Activated B cell treated with CpG ODN at 0.5 μM for 24 hours (primary cell): ENCODE measurements at places on chromosomes 4 and X.

- DNase-seq: no peak
Observed at GRCh38 chr4:25101836-25102235, 58.4 kb downstream of the SEPSECS start.

DNA sequence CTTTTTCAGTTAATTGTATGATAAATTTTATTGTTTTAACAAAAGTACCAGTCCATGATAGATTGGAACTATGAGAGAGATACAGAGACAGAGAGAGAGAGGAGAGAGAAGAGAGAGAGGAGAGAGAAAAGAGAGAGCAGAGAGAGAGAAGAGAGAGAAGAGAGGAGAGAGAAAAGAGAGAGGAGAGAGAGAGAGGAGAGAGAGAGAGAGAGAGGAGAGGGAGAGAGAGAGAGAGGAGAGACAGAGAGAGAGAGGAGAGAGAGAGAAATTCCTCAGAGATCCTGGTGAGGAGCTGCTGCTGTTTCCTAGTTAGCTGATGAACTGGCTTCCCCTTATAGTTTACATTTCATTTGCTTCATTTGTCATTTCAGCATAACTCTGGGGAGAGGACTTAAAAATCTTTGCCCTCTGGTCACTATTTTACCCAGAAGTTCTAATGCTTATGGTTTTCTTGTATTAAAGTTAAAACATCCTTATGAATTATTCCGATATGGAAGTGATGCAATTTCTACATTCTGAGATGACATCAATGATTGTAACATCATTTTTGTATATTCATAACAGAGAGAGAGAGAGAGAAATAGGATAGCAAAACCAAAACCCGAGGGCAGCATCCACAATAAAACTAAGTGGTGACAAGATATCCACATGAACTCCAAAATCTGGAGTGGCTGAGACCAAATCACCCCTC lies 10.8 kb downstream of the CTAG1A start:
- no peak for DNase-seq

DNA sequence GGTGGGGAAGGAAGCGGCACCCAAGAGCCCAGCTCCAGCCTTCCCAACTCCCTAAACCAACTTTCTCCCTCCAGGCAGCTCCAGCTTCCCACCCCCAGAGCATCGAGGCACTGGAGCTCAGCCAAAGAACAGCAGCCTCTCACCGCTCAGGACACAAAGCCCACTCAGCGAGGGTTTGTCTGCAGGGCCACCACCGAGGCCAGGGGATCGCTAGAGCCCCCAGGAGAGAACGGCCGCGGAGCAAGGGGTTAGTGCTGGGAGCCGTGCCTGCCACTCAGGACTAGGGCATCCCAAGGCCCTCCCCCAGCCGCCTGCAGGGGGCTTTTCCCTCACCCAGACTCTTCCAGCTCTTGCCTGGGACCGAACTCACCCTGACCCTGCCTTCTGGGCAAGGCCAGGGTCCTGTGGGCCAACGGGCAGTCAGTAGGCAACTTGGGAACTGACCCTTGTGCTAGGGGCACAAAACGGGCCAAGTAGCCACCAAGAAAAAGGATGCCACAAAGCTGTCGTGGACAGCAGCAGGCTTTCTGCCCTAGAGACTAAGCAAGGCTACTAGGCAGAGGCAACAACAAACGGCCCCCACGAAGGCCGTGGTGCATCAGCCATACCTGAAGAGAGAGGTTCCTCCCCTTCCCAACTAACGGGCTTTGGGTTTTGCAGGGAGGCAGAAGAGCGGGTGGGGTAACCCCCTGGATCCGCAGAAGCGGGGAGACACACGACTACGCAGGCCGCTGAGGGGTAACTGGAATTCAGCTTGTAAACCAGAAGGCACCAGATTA lies 2.3 kb downstream of the HCFC1 start:
- DNase-seq: no peak

DNA sequence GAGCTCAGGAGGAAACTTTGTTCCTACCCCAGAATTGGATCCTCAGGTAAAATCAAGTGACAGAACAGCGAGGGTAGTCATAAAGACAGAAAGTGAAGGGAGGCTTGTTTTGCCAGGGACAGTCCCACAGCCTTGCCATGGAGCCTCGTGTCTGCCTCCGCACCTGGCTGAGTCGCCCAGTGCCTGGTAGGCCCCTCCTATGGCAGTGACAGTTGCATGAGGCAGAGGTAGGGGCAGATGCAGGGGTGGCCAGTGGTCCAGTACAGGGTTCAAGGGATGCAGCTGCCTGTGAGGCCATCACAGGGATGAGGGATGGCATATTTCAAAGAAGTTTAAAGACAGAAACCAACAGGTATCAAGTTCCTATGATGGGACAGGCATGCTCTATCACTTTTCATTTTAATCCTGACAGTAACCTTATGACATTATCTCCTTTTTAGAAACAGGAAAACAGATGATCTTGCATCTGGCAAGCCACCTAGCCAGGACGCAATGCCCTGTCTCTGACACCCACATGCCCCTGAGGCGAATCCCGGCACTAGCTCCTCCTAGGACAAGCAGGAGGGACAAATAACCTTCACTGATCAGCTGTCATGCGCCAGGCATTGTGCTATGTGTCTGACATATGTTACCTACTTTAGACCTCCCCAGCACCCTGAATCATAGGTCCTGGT lies 127.4 kb upstream of the ENPP6 start:
- no peak for DNase-seq

DNA sequence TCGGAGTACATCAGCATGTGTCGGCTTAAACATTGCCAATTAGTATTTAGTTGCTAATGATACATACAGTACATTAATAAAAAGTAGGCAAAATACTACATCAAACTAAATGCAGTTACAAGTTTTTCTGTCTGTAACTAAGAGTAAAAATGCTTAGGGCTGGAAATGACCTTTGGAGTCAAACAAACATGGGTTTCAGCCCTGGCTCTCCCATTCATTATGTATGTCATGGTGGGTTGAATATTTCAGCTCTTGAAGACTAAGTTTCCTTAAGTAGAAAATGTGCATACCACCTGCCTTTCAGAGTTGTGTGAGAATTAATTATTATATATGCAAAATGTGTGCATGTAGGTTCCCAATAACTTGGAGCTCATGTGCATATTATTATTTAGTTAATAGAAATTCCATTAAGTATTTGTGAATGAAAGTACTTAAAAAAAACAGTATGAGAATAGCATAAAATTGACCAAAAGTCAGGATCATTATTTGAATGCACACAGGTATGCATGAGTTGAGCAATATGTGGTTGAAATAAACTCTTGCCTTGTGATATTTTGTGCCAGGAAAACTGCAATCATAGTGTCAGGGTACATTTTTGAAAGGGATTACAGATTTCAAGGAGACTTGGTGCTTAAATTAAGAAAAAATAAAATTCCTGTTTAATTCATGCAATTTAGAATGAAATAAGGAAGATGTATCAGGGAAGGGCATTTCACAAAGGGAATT lies 2048.7 kb downstream of the PCDH7 start:
- DNase-seq: no peak

- no peak for DNase-seq
Observed at GRCh38 chr4:177118596-177118995, 191.1 kb upstream of the NEIL3 start.
